Activated CD8-positive, alpha-beta memory T cell treated with anti-CD3 and anti-CD28 coated beads, Interleukin-2, amount 50 U/mL, for 48 hours (primary cell): ENCODE measurements at places on chromosomes 12 and 14.
A peak's percentile ranks its signal among the peaks of the same experiment; 100 is the strongest.

- DNase-seq = no peak
Measured at GRCh38 chr14:23381871-23382270, 5.0 kb downstream of the CMTM5 start.

- peak; percentile 63 for DNase-seq
Measured at GRCh38 chr12:57604992-57605810, 577 bp downstream of the DTX3 start.

- no peak for DNase-seq
Measured at GRCh38 chr14:89941830-89942377, 12.6 kb downstream of the EFCAB11 start.

DNA sequence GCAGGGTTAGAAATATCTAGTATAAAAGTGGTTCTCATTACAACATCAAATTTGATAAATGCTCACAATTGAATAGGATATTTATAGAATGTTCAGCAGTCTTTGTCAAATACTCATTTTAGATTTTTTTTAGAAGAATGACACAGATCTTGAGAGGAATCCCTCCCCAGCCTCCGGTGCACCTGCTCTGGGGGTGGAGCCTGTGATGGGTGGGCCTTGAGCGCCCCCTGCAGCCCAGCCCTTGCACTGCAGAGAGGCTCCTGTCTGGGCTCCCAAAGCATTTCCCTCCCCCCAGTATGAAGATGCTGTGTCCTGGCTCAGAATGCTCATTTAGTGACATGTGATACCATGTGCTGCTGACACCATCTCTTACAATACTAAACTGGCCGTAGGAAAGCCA, 792.3 kb downstream of the TMEM121 start:
- peak; percentile 85 for DNase-seq

DNA sequence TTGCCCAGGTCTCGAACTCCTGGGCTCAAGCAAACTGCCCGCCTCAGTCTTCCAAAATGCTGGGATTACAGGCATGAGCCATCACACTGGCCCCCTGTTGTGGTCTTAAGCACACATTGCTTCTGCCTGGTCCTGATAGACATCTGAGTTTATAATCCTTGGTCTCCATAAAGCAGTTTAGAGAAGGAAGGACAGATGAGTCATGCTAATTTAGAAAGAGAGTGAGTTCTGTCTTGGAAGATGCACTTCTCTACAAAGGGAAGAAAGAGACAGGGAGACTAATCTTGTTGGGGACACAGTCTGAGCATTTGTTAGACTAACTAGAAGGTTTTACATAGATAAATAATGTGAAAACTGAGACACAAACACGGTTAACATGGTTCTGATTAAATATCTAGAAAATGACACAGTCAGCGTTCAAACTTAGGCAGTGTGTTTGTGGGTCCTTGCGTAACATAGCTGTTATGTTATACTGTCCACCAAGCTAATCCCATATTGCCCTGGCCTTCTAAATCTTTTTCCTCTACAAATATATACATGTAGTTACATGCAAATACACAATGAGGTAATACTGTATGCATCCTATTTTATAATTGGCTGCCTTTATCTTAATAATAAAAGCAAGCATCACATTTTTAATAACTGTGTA, 31.0 kb downstream of the SAMD4A start:
- DNase-seq = no peak

DNA sequence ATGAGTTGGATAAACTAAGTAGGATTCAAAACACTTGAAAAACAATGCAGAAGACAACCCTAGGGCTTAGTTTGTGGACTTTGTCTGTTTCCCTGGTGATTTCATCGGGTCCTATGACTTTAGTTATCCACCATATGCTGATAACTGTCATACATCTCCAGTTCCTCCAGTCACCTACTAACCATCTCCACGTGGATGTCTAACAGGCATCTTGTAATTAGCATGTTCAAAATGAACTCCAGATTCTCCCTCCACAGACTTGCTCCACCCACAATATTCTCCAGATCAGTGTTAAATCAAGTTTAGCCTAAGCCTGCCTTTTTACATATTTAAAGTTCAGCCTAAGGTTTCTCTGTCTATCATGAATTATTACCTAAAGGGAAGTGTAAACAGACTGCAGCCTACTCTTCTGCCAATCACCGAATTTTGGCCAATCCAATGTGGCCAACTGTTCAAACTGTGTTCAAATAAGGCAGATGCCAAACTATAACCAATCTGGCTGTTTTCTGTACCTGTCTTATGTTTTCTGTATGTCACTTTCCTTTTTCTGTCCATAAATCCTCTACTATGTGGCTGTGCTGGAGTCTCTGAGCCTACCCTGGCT, 87.1 kb downstream of the PAX9 start:
- no peak for DNase-seq

GRCh38 chr12:16482726-16483125, 123.2 kb downstream of the LMO3 start:
- no peak for DNase-seq

GRCh38 chr12:15601210-15601800, 187.9 kb downstream of the EPS8 start:
- no peak for DNase-seq

- DNase-seq = no peak
Measured at GRCh38 chr12:97093187-97093683, 186.2 kb downstream of the NEDD1 start.

DNA sequence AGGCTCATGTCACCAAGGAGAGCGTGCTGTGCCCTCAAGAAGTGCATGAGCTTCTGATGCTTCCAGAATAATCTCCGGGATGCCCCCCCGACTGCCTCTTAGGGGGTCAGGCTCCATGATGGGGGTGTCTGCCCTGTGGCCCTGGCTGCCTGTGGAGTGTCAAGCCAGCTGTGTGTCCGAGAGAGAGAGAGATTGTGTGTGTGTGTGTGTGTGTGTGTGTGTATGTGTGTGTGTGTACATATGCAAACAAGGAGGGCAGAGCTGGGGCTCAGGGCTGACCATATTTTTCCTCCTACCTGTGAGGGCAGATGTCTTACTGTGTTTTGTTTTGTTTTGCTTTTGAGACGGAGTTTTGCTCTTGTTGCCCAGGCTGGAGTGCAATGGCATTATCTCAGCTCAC, 5.6 kb upstream of the ALDH2 start:
- DNase-seq = no peak

- DNase-seq = no peak
Measured at GRCh38 chr14:92987713-92988510, 65.0 kb downstream of the CHGA start.

GRCh38 chr12:102833687-102834441, 83.2 kb downstream of the PAH start:
- no peak for DNase-seq

DNA sequence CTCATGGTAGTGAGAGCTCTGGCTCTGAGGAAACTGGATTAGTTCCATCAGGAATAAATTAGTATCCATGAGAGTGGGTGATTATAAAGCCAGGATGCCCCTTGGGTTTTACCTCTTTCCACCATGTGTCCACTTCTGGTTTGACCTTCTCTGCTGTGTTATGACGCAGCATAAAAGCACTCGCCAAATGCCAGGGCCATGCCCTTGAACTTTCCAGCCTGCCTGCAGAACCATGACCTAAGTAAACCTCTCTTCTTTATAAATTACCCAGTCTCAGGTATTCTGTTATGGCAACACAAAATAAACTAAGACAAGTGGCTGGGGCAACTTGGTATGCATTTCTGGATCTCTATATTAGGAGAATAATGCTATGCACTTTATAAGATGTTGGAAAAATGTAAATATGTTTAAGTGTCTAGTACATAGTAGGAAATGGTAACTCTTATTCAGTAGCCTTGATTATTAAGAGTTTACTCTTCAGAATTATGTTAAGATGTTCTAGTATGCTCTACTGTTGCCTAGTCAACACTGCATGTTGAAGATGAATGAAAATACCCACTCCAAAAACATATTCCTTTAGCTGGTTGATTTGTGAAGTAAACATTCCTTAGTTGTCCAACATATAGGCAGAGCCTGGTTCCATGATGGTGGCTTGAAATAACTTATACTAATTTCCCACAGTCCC, 455.6 kb upstream of the TMPO start:
- no peak for DNase-seq

DNA sequence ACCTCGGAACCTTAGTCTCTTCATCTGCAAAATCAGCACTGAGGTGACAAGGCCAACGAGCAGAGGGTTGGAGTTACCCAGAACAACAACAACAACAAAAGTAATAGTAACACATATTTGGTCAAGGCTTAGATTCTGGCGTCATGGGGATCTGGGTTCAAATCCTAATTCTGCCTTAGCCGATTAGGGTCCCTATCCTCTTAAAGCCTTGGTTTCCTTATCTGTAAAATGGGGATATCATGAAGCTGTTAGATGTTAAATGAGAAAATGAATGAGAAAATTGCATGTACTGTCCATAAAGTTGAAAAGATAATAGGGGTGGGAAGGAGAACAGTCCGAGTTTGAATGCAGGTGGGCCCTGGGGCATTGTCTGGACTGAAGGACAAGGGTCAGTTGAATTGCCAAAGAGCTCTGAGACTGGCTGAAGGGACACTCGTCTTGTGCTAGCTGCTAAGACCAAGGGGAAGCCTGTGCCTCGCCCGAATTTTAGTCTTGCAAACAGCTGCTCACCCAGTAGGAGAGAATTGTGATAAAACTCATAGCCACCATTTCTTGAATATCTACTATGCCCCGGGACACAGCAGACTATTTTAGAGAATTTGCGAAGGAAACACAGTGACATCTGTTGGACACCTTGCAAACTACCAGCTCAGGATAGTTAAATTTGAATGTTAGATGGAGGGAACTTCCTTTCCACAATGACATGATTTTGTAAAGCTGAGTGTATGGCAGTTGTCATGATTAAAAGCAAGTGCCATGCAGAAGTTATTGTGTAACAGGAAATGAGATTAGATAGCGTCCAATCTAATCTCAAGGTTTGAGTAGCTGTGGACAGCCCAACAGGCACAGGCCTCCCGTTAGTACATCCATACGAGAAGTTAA, 6.8 kb upstream of the HNF1A start:
- DNase-seq = no peak

DNA sequence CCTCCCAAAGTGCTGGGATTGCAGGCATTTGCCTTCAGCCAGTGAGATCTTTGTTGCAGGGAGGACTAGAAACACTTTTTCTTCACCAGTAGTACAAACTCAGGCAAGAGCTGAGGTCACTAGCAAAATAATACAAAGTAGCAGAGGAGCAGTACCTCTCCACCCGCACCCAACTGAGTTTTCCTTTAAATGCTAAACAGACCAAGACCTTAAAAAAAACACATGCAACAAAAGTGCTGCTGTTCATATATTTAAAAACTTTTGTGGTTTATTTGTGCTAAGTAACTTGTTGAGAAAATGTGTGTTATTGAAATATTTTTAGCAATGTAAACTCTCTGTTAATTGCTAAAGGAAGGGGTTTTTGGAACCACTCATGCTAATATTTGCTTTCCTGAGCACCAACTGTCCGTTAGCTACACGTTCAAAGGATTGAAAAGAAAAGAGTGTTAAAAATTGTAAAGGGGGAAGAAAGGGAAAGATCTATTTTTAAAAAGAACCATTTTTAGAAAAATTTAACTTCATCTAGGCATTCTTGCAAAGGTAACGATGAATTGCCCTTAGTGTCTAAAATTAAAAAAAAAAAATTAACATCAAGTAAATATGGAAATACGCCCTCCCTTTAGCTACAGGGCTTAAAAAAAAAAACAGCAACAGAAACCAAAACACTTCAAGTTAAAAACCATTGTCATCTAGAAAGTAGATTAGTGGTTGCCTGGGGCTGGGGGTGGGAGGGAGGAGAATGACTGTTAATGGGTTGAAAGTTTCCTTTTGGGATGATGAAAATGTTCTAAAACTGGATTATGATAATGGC, 114.0 kb upstream of the KRAS start:
- DNase-seq = no peak
